Activated CD4-positive, alpha-beta T cell treated with anti-CD3 and anti-CD28 coated beads, Interleukin-2, amount 50 U/mL, for 1 hour (primary cell): ENCODE measurements at places on chromosomes 2 and 18.

DNA sequence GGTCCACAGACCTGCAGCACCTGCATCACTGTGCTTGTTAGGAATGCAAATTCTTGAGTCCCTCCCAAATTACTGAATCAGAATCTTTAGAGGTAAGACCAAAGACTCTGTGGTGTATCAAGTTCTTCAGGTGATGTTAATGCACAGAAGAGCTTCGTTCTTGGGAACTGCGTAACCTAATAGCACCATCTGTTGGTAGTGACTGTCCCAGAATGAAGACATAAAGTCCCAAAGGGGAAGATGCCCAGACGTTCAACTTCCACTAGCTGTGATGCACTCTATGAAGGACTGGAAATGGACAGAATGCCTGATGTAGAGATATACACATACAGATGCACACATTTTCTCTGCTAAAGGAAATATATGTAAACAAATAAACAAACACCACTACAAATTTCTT lies 576.0 kb downstream of the LRP1B start:
- DNase-seq, result no peak

- no peak for DNase-seq
Measured at GRCh38 chr2:4868466-4868865, 823.7 kb upstream of the SOX11 start.

DNA sequence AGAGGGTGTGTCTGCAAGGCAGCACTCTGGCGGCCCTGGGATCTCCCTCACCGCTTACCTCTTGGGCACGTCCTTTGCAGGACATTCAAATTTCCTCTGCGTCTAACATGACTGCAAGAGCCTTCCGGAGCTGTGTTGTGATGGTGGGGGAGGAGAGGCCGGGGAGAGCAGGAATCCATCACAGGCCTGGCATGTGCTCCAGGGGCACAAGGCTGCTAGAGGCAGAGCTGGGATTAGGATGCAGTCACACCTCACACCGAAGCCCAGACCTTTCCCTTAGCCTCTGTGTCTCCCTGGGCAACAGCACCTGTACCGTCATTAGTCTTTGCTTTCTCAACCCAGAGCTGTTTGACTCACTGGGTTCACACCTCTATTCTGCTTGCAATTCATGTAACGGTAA lies 111.3 kb downstream of the CMPK2 start:
- DNase-seq, result no peak

GRCh38 chr2:129366263-129366662 lies 613.2 kb upstream of the RAB6C start:
- no peak for DNase-seq

DNA sequence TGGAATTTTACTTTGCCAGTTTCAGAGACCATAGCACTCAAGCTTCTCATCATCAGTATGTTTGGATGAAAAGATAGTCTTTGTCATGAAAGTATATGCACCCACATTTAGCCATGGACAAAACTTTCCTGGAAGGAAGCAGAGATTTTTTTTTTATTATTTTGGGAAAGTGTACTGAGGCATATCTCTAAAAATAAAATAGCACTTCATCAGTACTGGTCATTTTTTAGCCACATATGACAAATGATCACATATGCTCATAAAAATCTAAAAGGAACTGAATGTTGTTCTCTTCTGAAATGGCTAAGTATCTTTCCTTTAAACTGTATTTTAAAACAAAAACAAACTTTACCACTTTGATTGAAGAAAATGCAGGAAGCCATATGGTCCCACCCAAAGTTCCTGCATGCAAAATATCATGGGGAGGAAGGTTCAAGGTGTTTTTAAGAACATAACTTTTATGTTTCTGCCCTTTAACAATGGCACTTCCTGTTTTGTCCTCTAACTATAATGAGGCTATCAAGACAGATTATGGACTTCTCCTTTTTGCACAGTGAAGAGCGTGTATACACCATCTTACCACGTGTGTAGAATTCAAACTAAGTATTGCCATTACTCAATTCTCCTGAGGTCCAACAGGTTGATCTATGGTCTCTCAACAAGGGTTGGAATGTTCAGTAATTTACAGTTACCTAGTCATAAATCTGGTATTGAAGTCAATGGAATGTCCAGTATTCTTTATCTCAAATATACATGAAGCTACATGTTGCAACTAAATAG lies 77.1 kb upstream of the SLC39A10 start:
- no peak for DNase-seq

DNA sequence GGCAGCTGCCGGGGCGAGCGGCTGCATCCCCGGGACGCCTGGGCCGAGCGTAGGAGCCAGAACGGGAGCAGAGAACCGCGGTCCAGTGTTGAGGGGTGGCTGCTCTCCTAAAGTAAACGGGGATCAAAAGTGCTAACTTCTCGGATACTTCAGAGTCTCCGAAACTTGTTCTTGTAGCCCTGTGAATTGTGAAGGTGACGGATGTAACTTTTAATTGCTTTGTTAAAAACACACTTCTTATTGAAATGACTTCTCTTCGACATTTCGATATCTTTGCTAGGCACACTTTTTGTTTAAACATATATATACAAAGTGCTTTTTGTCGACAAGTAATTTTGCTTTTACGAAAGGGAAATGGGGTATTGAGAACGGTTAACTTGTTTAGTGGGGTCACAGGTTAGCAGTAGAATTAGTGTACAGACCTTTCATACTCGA lies 540 bp downstream of the ATP9B start:
- DNase-seq, result no peak

DNA sequence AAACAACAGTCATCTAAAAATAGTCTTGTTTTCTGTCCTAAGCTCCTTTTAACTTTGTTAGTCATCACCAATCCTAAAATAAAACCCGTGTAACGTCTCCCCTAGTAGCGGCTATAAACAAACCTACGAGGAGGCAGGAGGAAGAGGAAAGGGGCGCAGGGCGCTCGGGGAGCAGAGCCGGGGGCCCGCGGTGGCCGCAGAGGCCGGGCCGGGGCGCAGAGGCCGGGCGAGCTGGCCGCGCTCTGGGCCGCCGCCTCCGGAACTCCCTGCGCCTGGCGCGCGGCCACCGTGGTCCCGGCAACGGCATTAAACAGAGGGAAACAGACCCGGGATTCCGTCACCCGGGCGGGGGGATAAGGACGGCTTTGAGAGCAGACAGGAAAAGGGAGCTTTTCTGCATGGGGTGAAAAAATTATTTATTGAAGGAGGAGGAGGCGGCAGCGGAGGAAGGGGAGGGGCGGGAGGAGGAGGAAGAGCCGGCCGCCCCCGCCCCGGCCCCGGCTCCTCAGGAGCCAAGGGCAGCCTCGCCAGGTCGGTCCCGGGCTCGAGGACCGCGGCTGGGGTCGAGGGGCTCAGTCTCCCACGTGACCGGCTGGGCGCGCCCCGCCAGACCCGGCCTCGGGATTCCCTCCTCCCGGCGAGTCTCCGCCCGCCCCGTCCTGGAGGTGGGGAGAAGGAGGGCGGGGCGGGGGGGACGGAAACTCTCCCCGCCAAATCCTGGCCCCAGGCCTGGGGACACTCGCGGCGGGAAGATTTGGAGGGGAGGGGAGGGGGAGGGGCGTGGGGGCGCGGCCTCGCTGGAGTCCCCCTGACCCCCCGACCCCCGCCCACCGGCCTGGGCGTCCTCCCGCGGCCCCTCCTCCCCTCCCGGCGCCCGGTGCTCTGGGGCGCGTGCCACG lies 1.8 kb upstream of the NFATC1 start:
- peak; percentile 46 for DNase-seq

GRCh38 chr2:219282375-219282774 lies 3.2 kb downstream of the DNAJB2 start:
- no peak for DNase-seq

GRCh38 chr18:58808349-58808748 lies 56.3 kb upstream of the ZNF532 start:
- no peak for DNase-seq

DNA sequence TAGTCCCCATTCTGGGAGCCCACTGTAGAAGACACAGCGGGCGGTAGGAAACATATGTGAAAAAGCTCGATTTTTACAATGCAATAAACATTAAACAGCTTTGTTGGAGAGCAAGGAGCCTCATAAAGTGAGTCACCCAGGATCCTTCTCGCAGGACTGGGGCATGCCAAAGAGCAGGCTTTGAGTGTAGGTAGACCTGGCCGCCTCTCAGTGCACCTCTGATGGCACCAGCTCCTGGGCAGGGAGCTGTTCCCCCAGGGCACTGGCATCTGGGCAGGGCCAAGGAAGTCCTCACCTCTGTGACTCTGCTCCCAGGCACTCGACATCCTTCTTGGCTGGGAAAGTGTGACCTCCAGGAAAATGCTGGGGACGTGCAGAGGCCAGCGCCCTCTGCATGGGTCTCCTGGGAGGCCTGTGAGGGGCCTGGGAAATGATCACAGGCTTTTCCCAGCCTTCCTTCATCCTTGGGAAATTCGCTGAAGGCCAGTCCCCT lies 94.2 kb downstream of the POLR1A start:
- no peak for DNase-seq

- no peak for DNase-seq
Measured at GRCh38 chr2:232288489-232289030, 90.0 kb upstream of the ALPP start.

DNA sequence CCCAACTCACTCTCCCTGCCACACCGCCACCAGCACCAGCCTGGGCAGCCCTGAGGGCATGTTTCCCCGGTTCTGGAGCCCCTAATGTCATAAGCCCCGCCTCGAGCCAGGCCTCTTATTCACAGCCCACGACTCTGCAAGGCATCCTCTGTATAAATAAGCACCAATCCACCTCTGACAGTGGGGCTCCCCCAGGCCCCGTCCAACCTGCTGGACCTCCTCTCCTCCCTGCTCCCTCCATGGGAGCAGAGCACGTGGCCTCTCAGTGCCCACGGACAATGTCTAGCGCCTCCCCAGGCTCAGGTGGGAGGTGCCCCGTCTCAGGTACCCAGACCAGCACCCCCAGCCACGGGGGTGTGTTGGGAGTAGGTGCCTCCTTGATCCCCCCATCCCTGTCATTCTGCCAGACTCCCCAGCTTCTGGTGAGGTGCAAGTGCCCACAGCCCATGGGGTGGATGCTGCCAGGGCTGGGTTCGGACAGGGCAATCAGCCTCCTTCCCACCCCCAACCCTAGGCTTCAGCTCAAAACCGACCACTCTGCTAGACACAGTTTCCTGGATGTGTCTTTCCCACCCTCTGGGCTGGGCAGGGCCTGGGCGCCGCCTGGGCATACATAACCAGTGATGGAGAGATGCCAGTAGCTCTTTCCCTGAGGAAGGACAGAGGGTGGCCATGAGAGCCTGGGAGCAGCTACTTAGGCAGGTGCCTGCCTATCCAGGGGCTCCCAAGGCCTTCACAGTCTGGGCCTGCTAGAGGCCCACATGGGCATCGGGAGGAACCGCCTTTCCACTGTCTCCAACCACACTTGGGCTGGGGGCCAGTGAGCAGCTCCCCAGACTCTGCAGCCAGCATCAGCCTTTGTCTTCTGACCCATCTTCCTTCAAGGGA lies 1.6 kb upstream of the ADRA2B start:
- DNase-seq, result no peak

GRCh38 chr18:79786304-79786703 lies 11.4 kb upstream of the KCNG2 start:
- DNase-seq, result no peak

GRCh38 chr18:27616324-27616723 lies 431.2 kb upstream of the CHST9 start:
- no peak for DNase-seq
